Spinal cord (tissue), 10 donors: ENCODE measurements at places on chromosomes 11 and 22.

GRCh38 chr11:2342557-2342956 lies 34.6 kb upstream of the CD81 start:
- DNase-seq = no peak

- DNase-seq = no peak
Measured at GRCh38 chr22:45069925-45070324, 60.1 kb upstream of the PHF21B start.

GRCh38 chr22:27725661-27726060 lies 75.9 kb downstream of the MN1 start:
- DNase-seq = no peak

DNA sequence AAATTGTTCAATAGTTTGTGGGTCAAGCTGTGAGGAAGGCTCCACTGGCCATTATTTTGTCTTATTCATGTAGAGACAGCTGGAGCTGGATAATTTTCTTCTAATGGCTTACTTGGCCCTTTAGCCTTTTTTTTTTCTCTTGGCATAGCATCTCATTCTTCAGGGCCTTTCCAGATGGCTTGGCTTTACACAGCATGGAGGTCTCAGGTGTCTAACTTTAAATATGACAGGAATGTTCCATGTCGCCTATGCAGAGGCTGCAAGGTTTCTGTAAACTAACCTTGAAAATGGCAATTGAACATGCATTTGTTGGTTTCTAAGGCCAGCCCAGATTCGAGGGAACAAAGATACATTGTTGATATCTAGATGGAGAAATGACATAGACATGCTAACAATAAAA lies 247.9 kb upstream of the CNTN5 start:
- DNase-seq = no peak

- peak; percentile 86 for DNase-seq
Measured at GRCh38 chr11:111735262-111736116, 30.7 kb downstream of the PPP2R1B start.

DNA sequence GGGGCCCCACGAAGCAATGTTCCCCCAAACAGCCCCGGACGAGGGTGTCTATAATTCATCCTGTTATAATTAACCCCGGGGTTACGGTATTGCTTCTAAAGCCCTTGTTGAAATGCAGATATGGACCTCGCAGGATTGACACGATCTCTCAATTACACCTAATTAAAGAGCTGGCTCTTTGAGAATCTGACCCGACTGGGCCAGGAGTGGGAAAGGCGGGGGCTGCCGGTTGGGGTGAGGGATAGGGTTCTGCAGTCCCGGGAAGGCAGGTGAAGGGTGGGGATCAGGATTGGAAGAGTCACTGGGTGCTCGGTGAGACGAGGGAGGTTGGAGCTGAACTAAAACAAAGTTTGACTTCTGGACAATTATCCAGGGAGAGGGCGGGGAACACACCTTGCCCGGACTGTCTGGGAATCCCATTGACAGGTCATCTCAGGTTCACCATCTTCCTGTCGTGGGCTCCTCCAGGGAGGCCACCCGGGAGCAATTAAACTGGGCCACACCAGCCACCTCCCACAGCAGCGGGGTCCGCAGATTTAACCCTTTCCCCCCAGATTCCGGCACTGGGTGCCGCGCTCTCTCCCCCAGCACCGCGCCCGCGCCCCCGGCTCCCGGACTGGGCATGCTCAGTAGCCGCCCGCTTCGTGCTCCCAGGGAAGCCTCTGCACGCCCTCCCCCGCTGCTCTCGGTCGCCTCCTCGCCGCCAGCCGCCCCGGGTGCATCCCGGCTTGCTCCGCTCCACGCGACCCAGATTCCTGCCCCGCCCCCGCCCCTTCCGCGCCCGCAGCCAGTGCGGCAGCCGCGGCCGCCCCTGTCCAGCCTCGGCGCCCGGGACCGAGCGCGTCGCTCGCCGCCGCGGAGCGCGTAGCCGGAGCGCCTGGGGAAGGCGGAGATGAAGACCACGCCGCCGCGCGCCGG lies at the start of gene ELMOD1:
TSS of gene ELMOD1 (plus strand) at position 688 of the 918 bp plus-strand sequence. CDS start 27,043 bp downstream, outside the sequence.
- DNase-seq = no peak

DNA sequence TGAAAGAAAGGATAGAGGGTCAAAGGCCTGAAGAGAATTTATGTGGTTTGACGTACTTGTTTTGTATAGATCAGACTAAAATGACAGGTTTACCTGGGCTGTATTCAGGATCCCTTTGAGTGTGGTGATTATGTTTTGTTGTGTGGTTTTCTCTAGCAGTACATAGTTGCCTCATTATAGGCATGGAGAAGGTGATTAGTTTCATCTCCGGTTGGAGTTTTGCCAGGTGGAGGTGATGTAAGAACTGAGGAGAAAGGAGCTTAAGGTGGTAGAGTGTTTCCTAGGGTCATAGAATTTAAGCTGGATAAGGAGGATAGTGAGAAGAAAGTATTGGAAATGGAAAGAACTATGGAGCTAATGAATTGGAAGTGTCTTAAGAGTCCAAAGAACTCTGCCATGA lies 229.0 kb downstream of the TMEM135 start:
- DNase-seq = no peak
